ENCODE measurements at places on chromosomes 4 and X.

DNA sequence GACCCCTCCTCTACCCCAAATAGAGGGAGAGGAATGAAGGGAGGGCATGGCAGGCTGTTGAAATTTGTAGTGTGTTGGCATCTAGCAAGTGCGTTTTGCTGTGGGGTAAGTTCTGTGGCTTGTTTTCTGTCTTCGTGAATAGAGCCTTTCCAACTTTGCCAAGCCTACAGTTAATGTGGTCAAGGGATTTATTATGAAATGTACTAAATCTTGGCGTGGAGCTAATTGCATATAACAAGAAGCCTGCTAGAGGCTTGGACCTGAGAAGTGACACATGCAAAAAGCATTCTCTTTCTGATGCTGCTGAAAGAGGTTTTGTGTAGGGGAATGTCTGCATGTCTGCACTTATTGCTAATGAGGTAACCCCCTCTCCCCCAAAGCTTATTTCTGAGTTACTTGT, 132.2 kb downstream of the BMPR1B start:
- DNase-seq = no peak

DNA sequence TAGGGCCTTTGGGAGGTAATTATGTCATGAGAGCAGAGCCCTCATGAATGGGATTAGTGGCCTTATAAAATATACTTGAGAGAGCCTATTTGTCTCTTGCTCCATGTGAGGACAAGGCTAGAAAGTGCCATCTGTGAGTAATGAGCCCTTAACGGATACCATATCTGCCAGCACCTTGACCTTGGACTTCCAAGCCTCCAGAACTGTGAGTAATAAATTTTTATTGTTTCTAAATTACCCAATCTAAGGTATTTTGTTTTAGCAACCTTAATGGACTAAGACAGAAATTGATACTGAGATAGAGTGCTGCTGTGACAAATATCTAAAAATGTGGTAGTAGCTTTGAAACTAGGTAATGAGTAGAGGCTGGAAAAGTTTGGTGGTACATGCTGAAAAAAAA, 285.0 kb upstream of the DIPK2B start:
- DNase-seq = no peak

GRCh38 chr4:177393236-177393635, 49.0 kb downstream of the AGA start:
- DNase-seq = peak; percentile 2

GRCh38 chr4:64796581-64796980, 387.3 kb upstream of the TECRL start:
- DNase-seq = no peak

DNA sequence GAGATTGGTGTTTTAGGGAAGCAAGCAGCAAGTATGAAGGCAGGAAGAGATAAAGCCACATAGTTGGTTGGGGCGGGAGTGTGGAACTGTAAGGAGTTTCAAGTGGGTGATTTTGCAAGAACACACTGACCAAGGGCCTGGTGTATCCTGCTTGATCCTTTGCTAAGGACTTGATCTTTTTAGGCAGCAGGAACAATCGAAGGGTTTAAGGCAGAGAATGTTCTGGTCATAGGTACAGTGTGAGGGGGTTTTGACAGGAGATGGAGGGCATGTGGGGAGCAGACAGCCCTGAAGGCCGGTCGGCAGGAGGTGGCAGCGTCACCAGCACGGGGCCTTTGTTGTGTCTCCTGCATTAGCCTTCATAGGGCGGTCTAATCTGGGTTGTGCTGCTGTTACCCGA, 54.7 kb downstream of the FAM193A start:
- DNase-seq = no peak

- DNase-seq = no peak
Observed at GRCh38 chr4:164319688-164320087, 434.2 kb upstream of the SMIM31 start.

DNA sequence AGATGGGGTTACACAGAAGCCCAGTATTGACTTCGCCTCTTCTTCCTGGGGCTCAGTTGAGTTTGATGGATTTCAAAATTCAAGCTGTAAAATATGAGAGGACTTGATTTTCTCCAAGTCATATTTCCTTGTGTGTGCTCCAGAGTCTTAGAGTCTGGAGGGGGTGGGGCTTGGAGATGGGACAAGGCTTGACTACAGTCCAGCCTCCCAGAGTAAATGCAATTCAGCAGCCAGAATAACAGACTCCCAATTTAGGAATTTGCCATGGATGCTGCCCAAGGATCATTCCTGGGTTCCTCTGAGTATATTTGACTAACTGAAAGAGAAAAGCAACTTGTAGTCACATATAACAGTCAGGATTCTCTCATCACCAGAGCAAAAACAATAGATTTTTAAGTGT, 53.7 kb upstream of the RBPJ start:
- no peak for DNase-seq

- DNase-seq = no peak
Observed at GRCh38 chr4:87044511-87045233, 109.9 kb downstream of the AFF1 start.

- no peak for DNase-seq
Observed at GRCh38 chrX:142096253-142096652, 108.8 kb downstream of the MAGEC2 start.

DNA sequence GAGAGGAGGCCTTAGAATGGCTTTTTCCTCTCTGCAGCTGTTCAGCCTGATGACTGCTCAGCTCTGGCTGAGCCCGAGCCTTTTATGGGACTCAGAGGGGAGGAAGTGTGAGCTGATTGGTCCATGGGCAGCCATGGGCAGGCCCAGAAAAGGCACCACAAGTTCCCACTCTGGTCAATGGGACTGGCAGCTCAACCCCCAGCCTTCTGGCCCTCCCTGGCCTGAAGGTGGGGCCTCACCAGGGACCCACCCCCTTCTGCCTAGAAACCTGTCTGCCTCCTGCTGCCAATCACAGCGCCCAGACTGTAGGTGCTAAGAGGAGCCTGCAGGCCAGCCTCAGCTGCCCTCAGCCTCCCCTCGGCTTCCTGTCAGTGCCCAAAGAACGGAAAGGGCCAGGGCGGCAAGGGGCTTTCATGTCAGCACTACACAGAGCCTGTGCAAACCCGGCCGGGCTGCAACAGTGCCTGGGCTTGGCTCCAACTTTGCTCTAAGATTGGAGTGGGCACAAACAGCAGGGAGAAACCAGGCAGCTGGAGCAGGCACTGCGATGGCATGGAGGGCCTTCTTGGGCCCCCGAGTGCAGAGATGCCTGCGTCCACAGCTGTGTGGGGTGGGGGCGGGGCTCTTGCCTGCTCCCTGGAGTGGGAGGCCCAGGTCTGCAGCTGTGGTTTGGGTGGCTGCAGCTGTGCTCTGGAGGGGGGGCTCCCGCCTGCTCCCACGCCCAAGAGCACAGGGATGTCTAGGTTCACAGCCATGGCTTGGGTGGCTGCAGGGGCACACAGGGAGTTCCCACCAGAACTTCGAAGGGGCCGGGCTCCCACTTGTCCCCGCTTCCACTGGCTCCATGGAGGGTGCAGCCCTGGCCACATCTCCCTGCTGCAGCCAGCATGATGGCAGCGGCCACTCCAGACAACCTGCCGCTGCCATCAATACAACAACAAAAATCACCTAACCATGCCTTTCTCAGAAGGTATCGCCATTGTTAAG, 92.6 kb downstream of the NXF2 start:
- no peak for DNase-seq

- no peak for DNase-seq
Observed at GRCh38 chrX:108299101-108299591, 139.1 kb downstream of the COL4A6 start.

DNA sequence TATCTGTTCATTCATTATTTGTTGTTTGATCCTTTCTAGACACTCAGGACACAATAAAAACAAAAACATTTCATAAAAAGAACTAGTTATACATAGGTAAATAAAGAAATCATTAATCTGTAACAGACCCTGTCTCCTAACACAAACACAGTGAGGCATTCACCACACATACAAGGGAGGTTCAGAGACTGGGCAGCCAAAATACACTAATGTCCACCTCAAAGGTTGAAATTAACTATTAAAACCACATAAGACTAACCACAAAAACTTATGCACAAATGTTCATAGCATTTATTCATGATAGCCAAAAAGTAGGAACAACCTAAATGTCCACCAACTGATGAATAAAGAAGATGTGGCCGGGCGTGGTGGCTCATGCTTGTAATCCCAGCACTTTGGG, 7.8 kb downstream of the PAPSS1 start:
- DNase-seq = no peak

DNA sequence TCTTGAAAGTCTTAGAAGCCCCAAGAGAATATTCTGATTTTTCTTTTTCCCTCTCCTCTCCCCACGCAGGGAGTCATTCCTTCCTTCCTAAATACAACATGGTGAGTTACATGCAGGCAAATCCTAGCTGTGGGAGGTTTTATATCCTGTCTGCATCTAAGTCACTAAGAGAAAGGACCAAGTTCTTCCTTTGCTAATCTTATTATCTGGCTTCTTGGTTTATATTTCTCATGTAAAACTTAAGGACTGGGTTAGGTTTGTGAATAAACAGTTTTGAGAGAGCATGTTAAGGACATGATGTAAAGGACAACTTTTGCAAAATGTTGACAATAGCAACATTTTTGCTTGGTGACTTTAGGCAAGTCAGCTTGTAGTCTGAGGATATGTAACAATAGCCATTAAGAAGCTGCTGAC, 5.1 kb upstream of the CXCL9 start:
- DNase-seq = no peak

DNA sequence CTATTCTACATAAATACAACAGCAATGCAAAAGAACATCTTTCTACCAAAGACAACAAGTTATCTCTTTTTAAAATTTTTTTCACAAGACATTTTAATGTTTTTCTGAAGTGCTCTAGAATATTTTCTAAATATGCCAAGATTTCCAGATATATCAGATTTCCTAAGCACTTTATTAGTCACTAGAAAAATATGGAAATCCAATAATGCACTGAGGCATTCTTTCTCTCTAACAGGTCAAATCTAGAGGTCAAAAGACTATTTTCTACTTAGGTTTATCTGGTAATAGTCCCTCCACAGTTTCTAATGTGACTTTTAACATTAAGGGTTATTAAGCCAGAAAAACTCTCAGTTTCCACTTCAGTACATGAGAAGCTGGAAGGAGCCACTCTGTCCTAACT, 1041.2 kb upstream of the INTU start:
- DNase-seq = no peak

DNA sequence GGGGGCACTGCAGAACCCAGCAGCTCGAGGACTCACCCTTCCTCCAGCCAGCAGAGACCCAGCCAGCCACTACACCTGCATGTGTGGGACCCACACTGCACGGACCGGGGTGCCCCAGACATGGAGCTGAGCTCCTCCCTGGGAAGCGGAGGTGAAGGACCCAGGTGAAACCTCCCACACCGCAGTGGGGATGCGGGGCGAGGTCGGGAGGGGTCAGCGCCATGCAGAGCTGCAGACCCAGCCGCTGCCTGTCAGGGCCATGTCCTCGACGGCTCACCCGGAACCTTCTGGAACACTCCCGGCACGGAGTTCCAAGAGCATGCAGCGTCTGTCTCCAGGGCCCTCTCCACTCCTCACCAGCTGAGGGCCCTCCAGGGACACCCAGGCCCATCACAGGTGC, 42.6 kb downstream of the GAK start:
- no peak for DNase-seq

GRCh38 chr4:33989820-33990443, 2254.4 kb downstream of the ARAP2 start:
- no peak for DNase-seq

DNA sequence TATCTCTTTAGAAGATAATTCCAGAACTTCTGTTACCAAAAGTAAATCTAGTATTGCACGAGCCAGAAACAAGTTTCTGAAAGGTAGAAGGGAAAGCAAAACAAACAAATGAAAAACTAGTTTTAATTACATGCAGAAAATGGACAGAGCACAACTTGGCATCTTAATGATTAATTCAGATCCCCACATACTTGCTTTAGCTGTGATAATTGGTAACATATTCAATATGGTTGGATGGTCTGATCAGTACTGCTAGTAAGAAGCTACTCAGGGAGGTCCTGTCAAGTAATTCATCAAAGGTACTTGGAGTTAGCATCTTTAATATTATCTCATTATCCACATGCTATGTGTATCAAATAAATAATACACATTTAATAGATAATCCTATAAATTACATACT, 204.3 kb downstream of the TRAM1L1 start:
- DNase-seq = no peak

DNA sequence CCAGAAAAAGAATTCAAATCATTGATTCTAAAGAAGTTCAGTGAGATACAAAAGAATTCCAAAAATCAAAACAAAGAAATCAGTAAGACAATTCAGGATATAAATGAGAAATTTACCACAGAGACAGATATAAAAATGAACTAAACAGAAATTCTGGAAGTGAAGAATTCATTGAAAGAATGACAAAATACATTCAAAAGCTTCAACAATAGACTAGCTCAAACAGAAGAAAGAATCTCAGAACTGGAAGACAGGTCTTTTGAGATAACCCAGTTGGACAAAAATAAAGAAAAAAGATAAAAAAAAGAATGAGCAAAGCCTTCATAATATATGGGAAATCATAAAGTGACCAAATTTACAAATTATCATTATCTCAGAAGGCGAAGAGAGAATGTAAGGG, 41.7 kb downstream of the CD99L2 start:
- no peak for DNase-seq

GRCh38 chr4:176566769-176567168, 226.0 kb downstream of the VEGFC start:
- no peak for DNase-seq

- DNase-seq = peak; percentile 19
Observed at GRCh38 chrX:81195712-81196111, 6.0 kb downstream of the HMGN5 start.

GRCh38 chrX:13468096-13468495, 101.3 kb upstream of the EGFL6 start:
- DNase-seq = no peak

DNA sequence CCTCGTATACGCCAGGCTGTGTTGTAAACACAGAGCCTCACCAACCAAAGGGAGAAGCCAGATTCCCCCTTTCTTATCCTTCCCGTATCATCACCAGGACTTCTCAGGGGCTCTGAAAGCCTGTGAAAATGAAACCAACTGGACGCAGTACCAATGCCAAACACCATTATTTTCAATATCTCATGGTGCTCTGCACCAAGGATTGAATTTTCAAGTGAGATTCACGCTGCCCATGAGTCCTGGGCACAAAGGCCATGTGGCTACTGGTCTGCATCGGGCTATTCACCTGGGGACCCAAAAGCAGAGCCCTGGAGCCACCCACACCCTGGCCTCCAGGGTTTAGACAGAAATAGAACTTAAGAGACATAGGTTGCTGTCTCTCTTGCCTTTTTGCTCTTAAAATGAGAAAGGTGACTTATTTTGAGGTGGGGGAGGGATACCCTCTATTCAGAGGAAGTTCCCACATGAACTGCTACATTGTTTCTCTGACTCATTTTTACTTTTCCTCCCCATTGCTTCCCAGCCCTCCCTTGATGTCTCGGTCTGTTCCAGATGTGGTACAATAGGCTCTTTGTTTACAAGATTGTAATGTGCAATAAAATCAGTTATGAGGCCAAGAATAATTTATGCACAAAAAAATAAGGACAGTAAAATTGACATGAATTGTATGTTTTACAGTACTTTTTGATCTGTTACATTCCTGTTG, 55.4 kb downstream of the MAML3 start:
- DNase-seq = no peak

- no peak for DNase-seq
Observed at GRCh38 chr4:182625193-182625592, 292.0 kb downstream of the DCTD start.

- no peak for DNase-seq
Observed at GRCh38 chrX:80578517-80579105, 158.4 kb downstream of the TENT5D start.

All from stimulated activated CD8-positive, alpha-beta memory T cell treated with anti-CD3 and anti-CD28 coated beads, Interleukin-4, amount 100 ng/mL, for 1 hour (primary cell).